ENCODE measurements at places on chromosomes 6 and 20. TPM values are rescaled to one million over a fixed set of nuclear protein-coding genes. Genes with fewer than 3 reads are reported as not detected.
A peak's percentile ranks its signal among the peaks of the same experiment; 100 is the strongest.

DOP1A gene
- 6.5 TPM for total RNA-seq

GABRR1 gene
- total RNA-seq = not detected

HCK gene
- not detected for total RNA-seq

TREML1 gene
- not detected for total RNA-seq

CUTA gene
- 143 TPM for total RNA-seq

SIM1 gene
- total RNA-seq = not detected

CST7 gene
- total RNA-seq = 115 TPM

SRMS gene
- total RNA-seq = not detected

FLRT3 gene
- not detected for total RNA-seq

DNA sequence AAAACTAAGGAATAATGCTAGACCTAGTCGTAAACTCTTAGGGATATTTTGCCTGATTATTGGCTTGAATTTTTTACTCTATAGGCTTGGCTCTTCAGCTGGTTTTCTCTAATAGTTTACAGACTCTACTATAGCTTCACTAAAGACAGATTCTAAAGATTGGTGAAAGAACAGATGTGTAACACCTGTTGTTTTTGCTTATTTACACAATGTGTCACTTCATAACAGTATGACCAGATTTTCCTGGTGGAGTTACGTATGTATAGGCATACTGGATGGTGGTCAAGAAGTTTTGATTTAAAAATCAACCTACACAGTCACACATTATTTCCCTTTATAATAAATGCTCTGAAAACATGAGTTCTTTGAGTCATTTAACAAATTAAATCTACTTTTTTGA, 4.8 kb downstream of the COL19A1 start:
- no peak overlapping the region for H3K4me3 ChIP-seq
- DNase-seq = no peak
- peaks cover 17% of the 10 kb centered on the region for H3K4me1 ChIP-seq
- peaks cover 44% of the 10 kb centered on the region for H3K27me3 ChIP-seq
- H3K27ac ChIP-seq = no peak overlapping the region

DNA sequence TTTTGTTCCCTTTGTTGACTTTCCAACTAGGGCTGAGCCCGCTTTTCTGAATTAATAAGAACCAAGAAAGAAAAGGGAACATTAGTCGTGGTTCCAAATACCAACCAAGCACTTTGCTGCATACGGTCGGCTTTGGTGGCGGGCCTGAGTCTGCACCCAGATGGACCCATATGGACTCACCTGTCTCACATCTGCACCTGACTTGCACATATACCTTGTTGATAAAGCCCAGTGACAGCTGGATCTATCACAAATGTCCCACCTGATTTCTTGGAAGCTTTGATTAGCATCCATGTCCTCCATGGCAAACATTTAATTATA, 39.0 kb downstream of the TPD52L1 start:
- H3K27me3 ChIP-seq = peaks cover 7% of the 10 kb centered on the region
- H3K36me3 ChIP-seq = no peaks in the 10 kb centered on the region
- no peak for DNase-seq
- H3K4me1 ChIP-seq = peaks cover 4% of the 10 kb centered on the region

- peaks cover 18% of the 10 kb centered on the region for H3K4me1 ChIP-seq
- H3K27ac ChIP-seq = no peak overlapping the region
- DNase-seq = no peak
- peaks cover 13% of the 10 kb centered on the region for H3K36me3 ChIP-seq
Measured at GRCh38 chr6:110810896-110811586, 4.2 kb downstream of the CDK19 start.

DNA sequence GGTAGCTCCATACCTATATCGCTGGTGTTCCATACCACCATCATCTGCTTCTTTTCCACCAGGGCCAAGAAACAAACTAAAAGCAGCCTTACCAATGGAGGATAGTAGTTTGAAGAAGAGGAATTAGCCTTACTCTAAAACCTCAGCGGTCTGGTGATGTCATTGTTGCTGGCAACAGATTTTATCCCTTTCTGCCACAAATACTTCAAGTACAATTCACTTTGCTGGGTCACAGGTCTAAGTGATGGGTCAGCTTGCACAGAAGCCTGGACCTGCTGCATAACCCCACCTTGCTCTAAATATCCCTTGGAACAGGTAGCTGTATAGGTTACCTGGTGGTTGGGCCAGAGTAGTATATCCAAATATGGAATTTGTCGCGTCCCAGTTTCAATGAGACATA, 53.2 kb upstream of the THEMIS start:
- peaks cover 46% of the 10 kb centered on the region for H3K4me1 ChIP-seq
- H3K4me3 ChIP-seq = no peak overlapping the region
- H3K27me3 ChIP-seq = no peaks in the 10 kb centered on the region

DNA sequence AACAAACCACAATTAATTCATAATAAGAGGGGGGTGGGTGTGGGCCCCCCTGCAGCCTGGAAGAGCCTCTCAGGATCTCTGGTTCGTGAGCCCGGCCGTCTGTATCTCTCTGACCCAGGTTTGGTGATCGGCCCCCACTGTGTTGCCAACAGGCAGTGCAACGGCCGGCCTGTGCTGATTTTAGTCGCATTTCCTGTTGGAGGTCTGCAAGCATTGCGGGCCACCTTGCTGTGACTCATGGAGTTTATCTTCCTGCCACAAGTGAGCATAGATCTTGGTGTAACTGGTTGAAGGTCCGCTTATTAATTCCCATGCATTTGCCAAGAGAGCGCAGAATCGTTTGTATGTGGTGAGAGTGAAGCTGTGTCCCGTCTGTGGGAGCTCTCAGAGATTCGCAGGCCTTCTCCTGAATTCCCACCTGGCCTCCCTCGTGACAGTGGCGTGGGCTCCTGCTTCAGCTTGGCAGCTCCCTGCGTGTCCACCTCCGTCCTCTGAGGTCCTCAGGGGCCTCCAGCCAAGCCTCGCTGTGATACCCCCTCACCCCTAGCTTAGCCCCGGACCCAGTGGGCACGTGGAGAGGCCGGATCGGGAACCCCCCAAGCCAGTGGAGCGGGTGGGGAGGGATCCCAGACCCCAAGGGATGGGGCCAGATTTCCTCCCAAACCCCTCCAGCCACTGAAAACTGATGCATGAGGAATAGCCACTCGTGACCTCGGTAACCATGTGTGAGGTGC, 269.8 kb downstream of the CDH4 start:
- H3K27me3 ChIP-seq = no peaks in the 10 kb centered on the region
- no peak for DNase-seq
- H3K36me3 ChIP-seq = no peaks in the 10 kb centered on the region
- H3K4me3 ChIP-seq = no peak overlapping the region
- no peaks in the 10 kb centered on the region for H3K4me1 ChIP-seq
- H3K27ac ChIP-seq = no peak overlapping the region

- H3K4me1 ChIP-seq = peaks cover 9% of the 10 kb centered on the region
- DNase-seq = no peak
- peaks cover 37% of the 10 kb centered on the region for H3K36me3 ChIP-seq
- no peak overlapping the region for H3K4me3 ChIP-seq
Measured at GRCh38 chr6:144296973-144297372, 11.8 kb downstream of the UTRN start.

DNA sequence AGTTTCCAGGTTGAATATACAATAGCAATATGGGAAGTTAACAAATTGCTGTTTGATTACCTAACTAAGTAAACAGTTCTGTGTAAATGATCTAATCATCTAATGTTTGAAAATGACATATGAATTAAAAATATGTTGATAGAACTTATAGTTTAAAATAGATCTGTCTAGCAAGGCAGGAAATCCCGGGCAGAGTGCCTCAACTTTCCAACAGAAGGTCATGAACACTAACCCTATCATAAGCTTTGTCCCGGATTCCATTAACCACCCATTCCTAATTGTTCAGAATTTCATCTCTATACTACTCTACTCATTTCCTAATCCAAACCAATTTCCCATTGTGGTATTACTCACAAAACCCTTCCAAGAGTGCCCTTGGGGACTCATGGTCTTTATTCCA, 10.2 kb downstream of the TAAR1 start:
- peaks cover 17% of the 10 kb centered on the region for H3K27me3 ChIP-seq
- H3K4me1 ChIP-seq = peaks cover 5% of the 10 kb centered on the region
- no peak overlapping the region for H3K4me3 ChIP-seq
- no peak for DNase-seq

DNA sequence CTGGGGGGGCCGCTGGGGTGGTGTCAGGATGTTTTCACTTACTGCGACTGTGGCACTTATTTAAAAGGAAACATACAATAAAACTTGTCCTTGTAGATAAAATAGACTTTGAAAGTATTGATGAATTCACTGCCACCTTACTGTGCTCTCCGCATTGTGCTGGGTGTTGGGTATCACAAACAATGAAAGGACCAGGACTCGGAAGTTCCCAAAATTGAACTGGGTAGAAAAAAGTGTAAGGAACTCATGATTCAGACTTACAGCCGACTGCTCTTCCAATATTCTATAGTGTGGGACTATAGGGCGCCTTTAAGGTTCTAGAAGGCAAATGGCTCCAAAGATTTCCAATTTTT, 32.1 kb upstream of the ID4 start:
- H3K27me3 ChIP-seq = peaks cover 32% of the 10 kb centered on the region
- no peaks in the 10 kb centered on the region for H3K36me3 ChIP-seq
- peak overlapping the region; percentile 73 for H3K4me3 ChIP-seq
- H3K27ac ChIP-seq = no peak overlapping the region
- peaks cover 7% of the 10 kb centered on the region for H3K4me1 ChIP-seq
- no peak for DNase-seq

GRCh38 chr6:40880906-40881305, 158.1 kb downstream of the UNC5CL start:
- H3K4me1 ChIP-seq = peaks cover 15% of the 10 kb centered on the region
- H3K4me3 ChIP-seq = no peak overlapping the region
- no peaks in the 10 kb centered on the region for H3K36me3 ChIP-seq
- H3K27ac ChIP-seq = no peak overlapping the region
- peaks cover 8% of the 10 kb centered on the region for H3K27me3 ChIP-seq
- no peak for DNase-seq

GRCh38 chr6:157034436-157035230, 257.5 kb downstream of the ARID1B start:
- no peak overlapping the region for H3K27ac ChIP-seq
- H3K4me3 ChIP-seq = peak overlapping the region; percentile 49
- peaks cover 21% of the 10 kb centered on the region for H3K4me1 ChIP-seq
- H3K27me3 ChIP-seq = no peaks in the 10 kb centered on the region
- H3K36me3 ChIP-seq = no peaks in the 10 kb centered on the region
- DNase-seq = no peak

GRCh38 chr20:56179051-56179450, 69.5 kb upstream of the MC3R start:
- H3K4me3 ChIP-seq = no peak overlapping the region
- H3K4me1 ChIP-seq = no peaks in the 10 kb centered on the region
- H3K36me3 ChIP-seq = no peaks in the 10 kb centered on the region
- DNase-seq = no peak
- H3K27me3 ChIP-seq = no peaks in the 10 kb centered on the region
- no peak overlapping the region for H3K27ac ChIP-seq

DNA sequence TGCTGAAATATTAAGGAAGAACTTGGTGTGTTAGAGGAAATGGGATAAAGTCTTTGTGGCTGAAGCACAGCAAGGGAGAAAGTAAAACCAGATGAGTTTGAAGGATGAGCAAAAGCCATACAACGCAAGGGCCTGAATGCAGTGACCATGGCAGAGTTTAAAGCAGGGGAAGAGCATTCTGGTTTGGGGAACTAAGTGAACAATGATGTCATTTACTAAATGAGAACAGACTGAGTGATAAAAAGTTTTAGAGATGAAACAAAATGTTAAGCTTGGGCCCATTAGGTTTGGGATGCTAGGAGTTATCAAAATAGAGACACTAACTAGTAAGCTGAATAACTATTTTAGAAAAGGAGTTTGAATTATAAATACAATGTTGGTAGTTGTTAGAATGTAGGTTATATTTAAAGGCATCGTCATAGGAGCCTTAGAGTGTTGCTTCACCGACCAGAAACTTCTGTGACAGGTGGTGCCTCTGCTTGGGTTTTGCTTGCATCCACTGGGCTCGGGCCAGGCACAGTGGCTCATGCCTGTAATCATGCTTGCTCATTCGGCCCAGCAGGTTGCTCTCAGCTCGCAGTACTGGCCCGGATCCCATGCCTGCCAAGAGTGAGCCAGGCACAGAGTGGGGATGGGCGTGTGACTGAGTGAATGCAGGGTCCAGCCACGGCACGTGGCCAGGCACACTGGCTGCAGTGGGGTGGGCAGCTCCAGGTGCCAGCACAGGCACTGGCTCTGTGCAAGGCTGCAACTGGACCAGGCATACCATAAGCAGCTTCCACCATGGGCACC, 37.4 kb upstream of the OPRM1 start:
- no peaks in the 10 kb centered on the region for H3K36me3 ChIP-seq
- H3K4me3 ChIP-seq = no peak overlapping the region
- no peak overlapping the region for H3K27ac ChIP-seq
- H3K4me1 ChIP-seq = no peaks in the 10 kb centered on the region
- no peaks in the 10 kb centered on the region for H3K27me3 ChIP-seq

DNA sequence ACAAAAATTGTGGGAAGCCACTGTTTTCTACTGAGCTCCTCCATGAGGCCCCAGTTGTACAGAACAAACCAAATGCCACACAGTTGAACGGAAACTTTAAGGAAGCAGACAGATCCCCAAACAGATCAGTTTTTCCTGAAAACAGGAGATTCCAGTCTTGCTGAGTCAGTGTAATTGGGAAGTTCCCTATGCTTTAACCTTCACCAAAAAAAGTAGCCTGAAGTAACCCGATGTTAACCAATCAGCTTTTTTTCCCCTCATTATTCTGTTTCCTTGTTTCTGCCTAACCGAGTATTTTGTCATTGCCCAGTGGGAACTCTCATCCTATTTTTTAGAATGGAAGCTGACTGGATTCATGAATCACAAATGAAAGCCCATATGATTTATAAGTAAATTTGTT, 36.7 kb downstream of the MARCKS start:
- no peak overlapping the region for H3K4me3 ChIP-seq
- no peaks in the 10 kb centered on the region for H3K4me1 ChIP-seq
- DNase-seq = no peak
- H3K27me3 ChIP-seq = peaks cover 4% of the 10 kb centered on the region
- no peaks in the 10 kb centered on the region for H3K36me3 ChIP-seq

DNA sequence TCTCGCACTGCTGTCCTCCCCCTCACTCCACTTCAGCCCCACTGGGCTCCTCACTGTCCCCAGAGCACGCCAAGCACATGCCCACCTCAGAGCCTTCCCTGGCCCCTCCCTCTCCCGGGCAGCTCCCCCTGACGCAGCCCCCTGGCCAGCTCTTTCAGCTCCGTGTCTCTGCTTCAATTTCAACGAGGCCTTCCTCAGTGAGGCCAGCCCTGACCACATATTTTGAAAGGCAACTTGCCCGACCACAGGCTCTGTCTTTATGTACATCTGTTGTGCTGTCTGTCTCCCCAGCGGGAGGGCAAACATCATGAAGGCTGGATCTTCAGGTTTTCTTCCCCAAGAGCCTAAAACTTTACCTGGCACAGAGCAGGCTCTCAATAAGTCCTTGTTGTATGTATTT, 44.6 kb downstream of the JPH2 start:
- H3K27me3 ChIP-seq = peaks cover 4% of the 10 kb centered on the region
- no peak overlapping the region for H3K4me3 ChIP-seq
- no peak for DNase-seq
- no peaks in the 10 kb centered on the region for H3K4me1 ChIP-seq

GRCh38 chr6:30311101-30311500, 15.6 kb upstream of the TRIM39 start:
- H3K36me3 ChIP-seq = peaks cover 56% of the 10 kb centered on the region
- DNase-seq = no peak
- no peaks in the 10 kb centered on the region for H3K27me3 ChIP-seq
- H3K27ac ChIP-seq = no peak overlapping the region
- H3K4me3 ChIP-seq = no peak overlapping the region

- peaks cover 12% of the 10 kb centered on the region for H3K4me1 ChIP-seq
- H3K27me3 ChIP-seq = peaks cover 55% of the 10 kb centered on the region
- H3K4me3 ChIP-seq = no peak overlapping the region
- DNase-seq = no peak
Measured at GRCh38 chr6:28633445-28634215, 107.9 kb downstream of the GPX5 start.

- no peak overlapping the region for H3K4me3 ChIP-seq
- no peaks in the 10 kb centered on the region for H3K27me3 ChIP-seq
- H3K4me1 ChIP-seq = no peaks in the 10 kb centered on the region
- H3K27ac ChIP-seq = no peak overlapping the region
- H3K36me3 ChIP-seq = no peaks in the 10 kb centered on the region
Measured at GRCh38 chr6:117393045-117393444, 32.7 kb downstream of the ROS1 start.

All from activated T-helper 2 cell treated with anti-CD3 and anti-CD28 coated beads, Interferon-gamma antibody, Interleukin-2, Interleukin-4, amounts not matched to agents 10 μg/mL and 5 μg/mL and 100 μg/mL, durations not matched to agents 14 hours and 24 hours and 36 hours (primary cell).